ENCODE measurements at places on chromosomes 5 and 9. TPM values are rescaled to one million over a fixed set of nuclear protein-coding genes. Genes with fewer than 3 reads are reported as not detected.

DNA sequence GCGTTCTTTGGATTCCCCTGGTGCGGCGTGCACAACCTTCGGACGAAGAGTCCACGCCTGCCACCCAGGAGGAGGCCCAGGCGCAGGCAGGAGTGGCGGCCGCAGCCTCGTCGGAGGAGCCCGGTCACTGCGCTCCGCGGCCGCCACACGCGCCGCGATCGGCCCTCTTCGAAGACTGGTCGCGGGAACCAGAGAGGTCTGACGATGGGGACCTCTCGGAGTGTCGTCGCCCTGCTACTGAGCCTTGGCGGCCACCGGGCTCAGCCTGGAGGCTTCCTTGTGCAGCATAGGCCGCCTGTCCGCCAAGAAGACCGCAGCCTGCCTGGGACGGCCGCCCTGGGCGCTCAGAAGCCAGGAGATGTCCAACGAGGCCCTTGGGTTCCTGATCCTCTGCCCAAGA is 112.5 kb upstream of the SELENOP start:
- H3K4me1 ChIP-seq = no peaks in the 10 kb centered on the region
- peaks cover 2% of the 10 kb centered on the region for H3K36me3 ChIP-seq
- H3K4me3 ChIP-seq = no peak overlapping the region

The CAVIN4 gene
- 0.23 TPM for total RNA-seq

The SPAG8 gene
- 3.4 TPM for total RNA-seq

The SLC25A2 gene
- 1.3 TPM for total RNA-seq

- no peak for DNase-seq
- no peaks in the 10 kb centered on the region for H3K36me3 ChIP-seq
- no peaks in the 10 kb centered on the region for H3K27me3 ChIP-seq
- H3K27ac ChIP-seq = no peak overlapping the region
These were observed 125.0 kb downstream of the DTWD2 start for GRCh38 chr5:118863345-118863744.
